ENCODE measurements at places on chromosomes 13 and 19. TPM values are rescaled to one million over a fixed set of nuclear protein-coding genes. Genes with fewer than 3 reads are reported as not detected.

WASF3 gene
- polyA plus RNA-seq: 56.7 TPM

KLK6 gene
- 36.8 TPM for polyA plus RNA-seq

HMG20B gene
- polyA plus RNA-seq: 74.7 TPM

LACC1 gene
- 4.5 TPM for polyA plus RNA-seq

ZIM2 gene
- 2.0 TPM for polyA plus RNA-seq

TIMM13 gene
- 62.6 TPM for polyA plus RNA-seq

TNFRSF19 gene
- 46.5 TPM for polyA plus RNA-seq

FCAR gene
- polyA plus RNA-seq: 0.30 TPM

KLF1 gene
- polyA plus RNA-seq: 0.41 TPM

USF2 gene
- 167 TPM for polyA plus RNA-seq

ZFP36 gene
- polyA plus RNA-seq: 59.1 TPM

SMIM44 gene
- polyA plus RNA-seq: 0.33 TPM

NAPSA gene
- polyA plus RNA-seq: 10.4 TPM

ZNF492 gene
- polyA plus RNA-seq: 2.4 TPM

SBK2 gene
- 0.65 TPM for polyA plus RNA-seq

ZNF546 gene
- polyA plus RNA-seq: 4.4 TPM

PSG7 gene
- polyA plus RNA-seq: not detected

LNX2 gene
- 13.5 TPM for polyA plus RNA-seq

KLK12 gene
- not detected for polyA plus RNA-seq

LYL1 gene
- 4.8 TPM for polyA plus RNA-seq

BIVM gene
- polyA plus RNA-seq: 50.3 TPM

KLK14 gene
- polyA plus RNA-seq: 0.30 TPM

APC2 gene
- polyA plus RNA-seq: 0.97 TPM

MEDAG gene
- polyA plus RNA-seq: 1.00 TPM

RFXANK gene
- polyA plus RNA-seq: 61.0 TPM

SCGB2B2 gene
- polyA plus RNA-seq: 1.1 TPM

FXYD1 gene
- polyA plus RNA-seq: 33.0 TPM

AP1M2 gene
- 56.7 TPM for polyA plus RNA-seq

C19orf67 gene
- polyA plus RNA-seq: not detected

ATP4B gene
- 0.53 TPM for polyA plus RNA-seq

NUP58 gene
- 51.4 TPM for polyA plus RNA-seq

SERTM1 gene
- 0.32 TPM for polyA plus RNA-seq

CEACAM4 gene
- not detected for polyA plus RNA-seq

NECTIN2 gene
- polyA plus RNA-seq: 149 TPM

PEAK3 gene
- 0.06 TPM for polyA plus RNA-seq

MCEMP1 gene
- polyA plus RNA-seq: 0.12 TPM

ZNF730 gene
- 5.7 TPM for polyA plus RNA-seq

ADPRHL1 gene
- polyA plus RNA-seq: 4.1 TPM

GFY gene
- not detected for polyA plus RNA-seq

RANBP3 gene
- polyA plus RNA-seq: 76.2 TPM

GZMM gene
- 0.22 TPM for polyA plus RNA-seq
